ENCODE measurements at places on chromosomes 2 and 18. TPM values are rescaled to one million over a fixed set of nuclear protein-coding genes. Genes with fewer than 3 reads are reported as not detected.

Gene TCF23
- total RNA-seq: not detected

Gene PLCL1
- total RNA-seq: not detected

Gene GPR35
- 0.85 TPM for total RNA-seq

Gene CYP27A1
- 3.9 TPM for total RNA-seq

Gene ITPRIPL1
- 3.6 TPM for total RNA-seq

Gene KLHL29
- total RNA-seq: 6.0 TPM

Gene ACP1
- 81.4 TPM for total RNA-seq

Gene CCDC74A
- total RNA-seq: 6.0 TPM

Gene PFN4
- total RNA-seq: 0.21 TPM

Gene MOCOS
- 15.9 TPM for total RNA-seq

Gene SULT1C2
- 0.72 TPM for total RNA-seq

Gene ARHGEF4
- total RNA-seq: 50.6 TPM

Gene GPR39
- total RNA-seq: 7.2 TPM

Gene HOXD13
- not detected for total RNA-seq

Gene UGT1A3
- total RNA-seq: 0.24 TPM

Gene ABCB11
- total RNA-seq: not detected

Gene RAX
- not detected for total RNA-seq

Gene IL36RN
- total RNA-seq: 8.4 TPM

Gene CNRIP1
- total RNA-seq: 0.96 TPM

Gene LAMA3
- 582 TPM for total RNA-seq

Gene TPO
- not detected for total RNA-seq

Gene PLEK
- not detected for total RNA-seq

Gene CXCR1
- not detected for total RNA-seq

Gene SLC19A3
- not detected for total RNA-seq

Gene CLEC4F
- not detected for total RNA-seq

Gene DSG1
- total RNA-seq: 0.72 TPM

Gene TGFA
- 248 TPM for total RNA-seq

Gene LRATD1
- 16.6 TPM for total RNA-seq

Gene SLC39A6
- 191 TPM for total RNA-seq

Gene MFSD6
- 28.0 TPM for total RNA-seq

Gene CWC22
- 15.3 TPM for total RNA-seq

Gene TRAPPC12
- total RNA-seq: 59.5 TPM

Gene UNC80
- total RNA-seq: not detected

Gene ANKRD30BL
- total RNA-seq: under 0.01 TPM

Gene ST3GAL5
- 13.6 TPM for total RNA-seq

Gene HOXD4
- total RNA-seq: not detected

Gene REG1B
- total RNA-seq: not detected

Gene C1GALT1C1L
- not detected for total RNA-seq

Gene RAB27B
- total RNA-seq: 33.5 TPM

Gene ABCG5
- not detected for total RNA-seq

Gene EVA1A
- total RNA-seq: 44.8 TPM

Gene EFR3B
- not detected for total RNA-seq

Gene CPO
- total RNA-seq: not detected

Data from tracheal epithelial cell (primary cell).